EL (cell line): ENCODE measurements at places on chromosomes 1 and 21.

- no peak for DNase-seq
Measured at GRCh38 chr1:33329600-33330305, 8.9 kb upstream of the A3GALT2 start.

GRCh38 chr1:154593390-154593789, 14.6 kb downstream of the ADAR start:
- DNase-seq, result no peak

GRCh38 chr21:45750936-45751335, 107.4 kb downstream of the PCBP3 start:
- no peak for DNase-seq

- DNase-seq, result no peak
Measured at GRCh38 chr21:32425628-32426027, 13.1 kb downstream of the EVA1C start.
